ENCODE measurements at places on chromosomes 5 and 9.

- no peak for DNase-seq
Observed at GRCh38 chr5:91906027-91906426, 522.9 kb upstream of the ARRDC3 start.

DNA sequence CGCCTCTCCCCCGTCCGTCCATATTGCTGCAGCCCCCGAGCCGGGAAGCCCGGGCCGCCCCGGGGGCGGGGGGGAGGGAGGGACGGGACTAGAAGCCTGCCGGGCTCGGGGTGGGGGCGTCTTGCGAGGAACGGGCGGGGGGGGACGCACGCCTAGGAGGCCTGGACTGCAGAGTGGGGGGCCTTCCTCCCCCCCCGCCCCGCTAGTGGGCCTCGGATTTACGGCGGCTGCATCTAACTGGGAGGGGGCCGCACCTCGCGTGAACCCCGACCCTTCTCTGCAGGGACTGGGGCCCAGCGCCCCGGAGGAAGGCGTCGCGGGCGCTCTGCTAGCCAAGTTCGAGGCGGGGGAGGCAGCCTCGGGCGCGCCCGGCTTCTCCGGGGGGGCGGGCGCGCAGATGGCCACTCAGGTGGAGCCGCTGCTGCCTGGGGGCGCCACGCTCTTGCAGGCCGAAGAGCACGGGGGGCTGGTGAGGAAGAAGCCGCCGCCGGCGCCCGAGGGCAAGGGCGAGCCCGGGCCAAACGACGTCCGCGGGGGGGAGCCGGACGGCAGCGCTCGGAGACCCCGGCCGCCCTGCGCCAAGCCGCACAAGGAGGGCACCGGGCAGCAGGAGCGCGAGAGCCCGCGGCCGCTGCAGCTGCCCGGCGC, at the start of gene LARP1:
Gene LARP1, plus strand, starts transcription at position 17 of the 648 bp plus-strand sequence. Its CDS starts 381 bp downstream, at position 398.
- no peak for DNase-seq

DNA sequence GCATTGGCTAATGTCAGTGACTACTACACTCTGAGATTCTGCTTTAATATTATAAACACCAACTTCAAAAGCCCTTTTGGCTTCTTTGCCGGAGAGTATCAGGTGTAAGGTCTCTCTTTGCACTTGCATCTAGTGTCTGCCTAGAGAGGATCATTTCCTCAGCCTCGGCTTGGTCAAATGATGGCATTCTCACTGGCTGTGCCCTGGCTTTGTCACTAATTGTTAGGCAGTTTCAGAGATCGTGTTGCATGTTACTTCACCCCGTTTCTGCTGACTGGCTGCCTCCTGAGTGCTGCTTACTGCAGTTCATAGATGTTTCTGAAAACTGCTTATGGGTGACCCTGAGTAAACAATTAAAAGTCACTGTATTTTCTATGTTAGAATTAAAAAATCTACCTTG, 48.8 kb downstream of the SLC1A3 start:
- DNase-seq = no peak

DNA sequence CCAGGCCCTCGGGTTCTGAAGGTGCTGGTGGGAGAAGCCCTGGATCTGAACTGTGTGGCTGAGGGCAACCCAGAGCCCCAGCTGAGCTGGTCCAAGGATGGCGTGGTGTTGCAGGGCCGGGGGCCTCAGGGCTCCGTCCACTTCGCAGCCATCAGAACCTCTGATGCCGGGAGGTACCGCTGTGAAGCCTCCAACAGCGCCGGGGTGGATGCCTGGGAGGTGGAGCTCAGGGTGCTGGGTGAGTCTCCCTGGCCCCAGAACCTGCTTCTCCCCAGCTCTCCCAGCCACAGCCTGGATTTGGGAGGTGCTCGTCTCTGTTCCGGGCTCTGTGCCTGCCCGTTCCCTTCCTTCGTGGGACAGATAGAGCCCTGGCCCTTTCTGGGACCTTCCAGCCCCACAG, 75.6 kb downstream of the HMCN2 start:
- no peak for DNase-seq

GRCh38 chr5:128778474-128778873, 186.8 kb upstream of the SLC27A6 start:
- DNase-seq = no peak

GRCh38 chr5:146507428-146507827, 8.6 kb downstream of the GPR151 start:
- DNase-seq = no peak

GRCh38 chr5:158616707-158617106, 483.0 kb downstream of the EBF1 start:
- no peak for DNase-seq

DNA sequence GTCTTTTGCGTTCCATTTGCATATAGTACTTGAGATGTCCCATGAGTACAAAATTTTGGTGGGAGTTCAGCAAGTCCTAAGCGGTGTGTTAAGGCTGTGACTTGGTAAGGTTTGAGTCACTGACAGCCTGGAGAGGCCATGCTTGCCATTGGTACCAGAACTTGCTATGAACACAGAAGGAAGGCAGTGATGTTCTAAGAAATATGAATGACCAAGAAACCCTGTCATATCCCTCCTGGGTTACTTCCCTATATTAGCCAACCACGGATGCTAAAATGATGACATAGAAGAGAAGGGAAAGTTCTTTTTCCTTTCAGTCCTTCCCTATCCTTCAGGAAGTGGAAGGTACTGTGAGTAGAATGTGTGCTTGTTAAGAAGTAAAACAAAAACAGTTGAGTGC, 136.7 kb downstream of the GCNT1 start:
- DNase-seq = no peak

DNA sequence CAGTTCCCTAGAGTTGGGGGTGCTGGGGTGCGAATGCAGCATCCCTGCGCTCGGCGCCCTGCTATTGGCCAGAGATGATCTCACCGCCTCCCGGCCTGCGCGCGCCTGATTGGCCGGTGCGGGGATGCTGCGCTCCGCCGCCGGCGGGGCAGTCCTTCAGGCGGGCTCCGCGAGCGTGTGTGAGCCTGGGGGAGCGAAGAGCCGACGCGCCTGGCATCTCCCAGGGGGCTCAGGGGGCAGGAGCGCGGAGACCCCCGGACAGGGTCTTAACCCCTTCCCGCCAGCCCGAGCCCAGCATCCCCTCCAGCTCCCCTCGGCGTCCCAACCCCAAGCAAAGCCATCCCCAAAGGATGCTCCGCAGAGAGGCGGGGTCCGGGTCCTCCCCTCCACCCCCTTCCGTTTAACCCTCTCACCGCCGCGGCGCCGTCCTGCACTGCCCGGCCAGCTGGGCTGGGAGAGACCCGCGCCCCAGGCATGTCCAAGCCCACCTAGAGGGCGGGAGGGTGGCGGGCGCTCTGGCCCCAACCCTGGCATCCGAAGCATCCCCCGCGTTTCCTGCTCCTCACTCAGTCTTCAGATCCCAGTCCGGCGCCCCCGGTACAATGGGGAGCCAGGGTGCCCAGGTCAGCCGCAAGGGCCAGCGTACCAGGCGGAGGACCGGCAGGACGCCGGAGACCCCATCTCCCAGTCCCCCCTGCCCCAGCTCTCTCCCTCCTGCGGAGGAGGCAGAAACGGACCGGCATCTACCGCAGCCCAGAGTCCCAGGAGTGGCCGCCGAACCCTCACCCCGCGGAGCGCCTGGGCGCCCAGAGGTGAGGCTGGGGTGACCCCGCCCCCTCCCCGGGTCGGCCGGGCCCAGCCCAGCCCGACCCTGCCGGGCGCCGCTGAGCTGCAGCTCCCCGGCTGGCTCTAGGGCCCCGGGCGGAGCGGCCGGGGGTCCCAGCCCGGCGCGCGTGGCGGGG, 19.3 kb upstream of the TOR2A start:
- no peak for DNase-seq

- no peak for DNase-seq
Observed at GRCh38 chr9:13410566-13411031, 131.1 kb upstream of the MPDZ start.

GRCh38 chr9:15249981-15250380, 57.0 kb downstream of the TTC39B start:
- DNase-seq = no peak

- DNase-seq = no peak
Observed at GRCh38 chr5:67215519-67216471, 19.2 kb upstream of the CD180 start.

DNA sequence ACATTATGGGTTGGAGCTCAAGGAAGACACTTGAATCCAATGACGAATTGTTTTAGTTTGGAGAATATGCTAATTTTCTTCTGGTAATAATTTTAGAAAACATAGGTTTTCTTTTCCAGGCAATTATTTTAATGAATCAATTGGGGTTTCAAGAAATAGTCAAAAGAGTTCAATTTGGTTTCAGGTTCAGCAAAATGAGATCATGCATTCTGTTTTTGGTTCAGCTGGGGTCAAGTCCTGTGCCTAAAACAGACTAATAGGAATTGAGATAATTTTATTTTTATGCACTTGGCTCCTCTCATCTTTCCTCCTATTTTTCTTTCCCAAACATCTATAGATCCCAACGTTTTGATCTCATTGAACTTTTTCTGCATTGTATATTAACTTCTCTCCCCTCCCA, 596.8 kb downstream of the RAB3C start:
- no peak for DNase-seq

DNA sequence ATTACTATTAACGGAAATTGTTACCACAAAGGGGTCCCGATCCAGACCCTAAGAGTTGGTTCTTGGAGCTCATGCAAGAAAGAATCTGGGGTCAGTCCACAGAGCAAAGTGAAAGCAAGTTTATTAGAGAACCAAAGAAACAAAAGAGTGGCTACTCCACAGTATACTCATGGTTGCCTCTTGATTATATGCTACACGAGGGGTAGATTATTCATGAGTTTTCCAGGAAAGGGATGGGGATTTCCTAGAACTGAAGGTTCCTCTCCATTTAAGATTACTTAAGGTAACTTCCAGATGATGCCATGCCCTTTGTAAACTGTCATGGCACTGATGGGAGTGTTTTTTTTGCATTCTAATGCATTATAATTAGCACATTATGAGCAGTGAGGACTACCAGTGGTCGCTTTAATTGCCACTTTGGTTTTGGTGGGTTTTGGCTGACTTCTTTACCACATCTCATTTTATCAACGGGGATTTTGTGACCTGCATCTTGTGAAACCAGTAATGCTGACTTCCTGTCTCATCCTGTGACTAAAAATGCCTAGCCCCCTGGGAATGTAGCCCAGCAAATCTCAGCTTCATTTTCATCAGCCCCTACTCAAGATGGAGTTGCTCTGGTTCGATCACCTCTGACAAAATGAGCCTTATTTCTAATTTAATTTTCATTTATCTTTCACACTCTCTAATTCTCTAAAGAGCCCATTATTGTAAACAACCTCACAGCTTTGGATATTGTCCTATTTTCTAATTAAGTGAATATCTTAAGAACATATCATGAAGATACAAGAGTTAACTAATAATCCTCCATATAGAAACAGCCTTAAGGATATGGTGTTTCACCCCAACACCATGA, 336.3 kb downstream of the RASEF start:
- no peak for DNase-seq

DNA sequence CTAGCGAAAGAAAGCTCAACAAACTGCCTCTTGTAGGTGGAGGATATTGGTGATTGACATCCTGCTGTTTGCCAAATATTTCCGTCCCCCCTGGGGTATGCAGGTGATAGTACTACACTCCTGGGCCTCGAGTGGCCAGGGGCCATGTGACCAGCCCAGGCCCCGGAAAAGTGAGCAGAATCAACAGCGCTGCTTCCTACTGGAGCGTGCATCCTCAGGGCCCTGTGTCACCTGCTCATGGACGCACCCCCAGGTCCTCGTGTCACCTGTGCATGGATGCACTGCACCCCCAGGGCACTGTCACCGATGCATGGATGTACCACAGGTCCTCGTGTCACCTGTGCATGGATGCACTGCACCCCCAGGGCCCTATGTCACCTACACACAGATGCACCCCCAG, 43.8 kb downstream of the ADAMTS16 start:
- DNase-seq = no peak

- DNase-seq = peak; percentile 11
Observed at GRCh38 chr9:108996643-108997042, 16.7 kb downstream of the CTNNAL1 start.

DNA sequence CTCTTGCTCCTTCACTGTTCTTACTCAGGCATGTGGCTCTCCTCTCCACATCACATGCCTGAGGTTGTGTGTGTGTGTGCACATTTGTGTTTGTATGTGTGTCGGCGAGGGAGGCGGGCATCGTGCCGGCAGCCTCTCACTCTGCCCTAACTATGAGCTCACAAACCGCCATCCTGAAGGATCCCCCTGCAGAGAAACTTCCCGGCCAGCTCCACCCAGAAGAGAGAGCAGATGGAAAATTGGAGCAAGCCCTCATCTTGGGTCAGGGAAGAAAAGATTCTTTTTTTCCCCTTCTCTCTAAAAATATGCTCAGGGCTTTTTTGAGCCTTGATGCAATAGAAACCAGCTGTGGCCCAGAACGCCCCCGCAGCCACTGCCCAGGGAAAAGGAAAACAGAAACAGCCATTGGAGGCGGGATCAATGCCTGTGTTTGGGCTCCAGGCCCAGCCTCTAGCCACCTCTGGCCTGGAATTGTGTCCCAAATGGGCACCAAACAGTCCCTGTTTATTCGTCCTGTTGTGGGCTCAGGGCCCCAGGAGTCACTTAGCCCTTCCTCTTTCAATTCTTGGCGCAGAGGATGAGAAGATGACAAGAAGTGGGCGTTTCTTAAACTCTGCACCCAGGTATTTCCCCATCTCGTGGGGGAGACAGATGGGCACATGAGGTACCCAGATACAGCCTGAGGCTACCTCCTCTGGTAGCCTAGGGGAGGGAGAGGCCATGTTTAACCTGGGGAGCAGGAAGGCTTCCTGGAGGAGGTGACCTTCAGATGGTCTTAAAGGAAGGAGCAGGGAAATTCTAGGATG, 151.5 kb downstream of the RGS3 start:
- DNase-seq = no peak

GRCh38 chr5:57889558-57889957, 406.9 kb upstream of the ACTBL2 start:
- DNase-seq = no peak

GRCh38 chr9:130262061-130262745, 3.4 kb upstream of the HMCN2 start:
- DNase-seq = no peak

DNA sequence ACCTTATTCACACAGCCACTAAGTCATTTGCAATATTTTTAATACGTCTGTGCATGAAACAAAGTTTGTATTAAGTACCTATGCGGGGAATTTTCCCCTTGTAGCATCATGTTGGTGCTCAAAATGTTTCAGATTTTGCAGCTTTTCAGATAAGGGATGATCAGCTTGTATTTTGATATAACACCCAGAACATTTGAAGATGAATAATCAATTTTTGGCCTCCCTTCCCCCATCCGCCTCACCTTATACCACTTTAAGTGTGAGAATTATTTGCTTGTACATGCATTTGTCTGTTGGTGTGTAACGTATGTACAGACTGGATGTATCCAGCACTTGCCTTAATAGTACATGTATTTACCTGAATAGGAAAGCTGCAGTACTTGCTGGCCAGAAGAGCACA, 1.7 kb downstream of the JAK2 start:
- no peak for DNase-seq

- DNase-seq = no peak
Observed at GRCh38 chr9:129423216-129423615, 197.7 kb downstream of the C9orf50 start.

GRCh38 chr5:59972043-59972442, 78.5 kb upstream of the PDE4D start:
- no peak for DNase-seq

- no peak for DNase-seq
Observed at GRCh38 chr5:73380041-73380440, 68.5 kb downstream of the FOXD1 start.
